ENCODE measurements at places on chromosomes 1 and 21.
A peak's percentile ranks its signal among the peaks of the same experiment; 100 is the strongest.

DNA sequence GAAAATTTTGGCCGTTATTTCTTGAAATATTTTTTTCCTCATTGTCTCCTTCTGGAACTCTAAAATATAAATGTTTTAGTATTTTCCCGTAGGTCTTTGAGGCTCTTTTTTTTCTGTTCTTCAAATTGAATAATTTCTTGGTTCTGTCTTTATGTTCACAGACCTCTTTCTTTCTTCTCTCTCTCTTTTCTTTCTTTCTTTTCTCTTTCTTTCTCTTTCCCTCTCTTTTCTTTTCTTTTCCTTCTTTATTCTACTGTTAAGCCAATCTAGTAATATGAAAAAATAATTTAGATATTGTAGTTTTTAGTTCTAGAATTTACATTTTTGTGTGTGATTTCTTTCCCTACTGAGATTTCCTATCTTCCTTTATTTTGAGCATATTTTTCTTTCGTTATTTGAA lies 30.1 kb downstream of the CLIC4 start:
- no peak for ATAC-seq

DNA sequence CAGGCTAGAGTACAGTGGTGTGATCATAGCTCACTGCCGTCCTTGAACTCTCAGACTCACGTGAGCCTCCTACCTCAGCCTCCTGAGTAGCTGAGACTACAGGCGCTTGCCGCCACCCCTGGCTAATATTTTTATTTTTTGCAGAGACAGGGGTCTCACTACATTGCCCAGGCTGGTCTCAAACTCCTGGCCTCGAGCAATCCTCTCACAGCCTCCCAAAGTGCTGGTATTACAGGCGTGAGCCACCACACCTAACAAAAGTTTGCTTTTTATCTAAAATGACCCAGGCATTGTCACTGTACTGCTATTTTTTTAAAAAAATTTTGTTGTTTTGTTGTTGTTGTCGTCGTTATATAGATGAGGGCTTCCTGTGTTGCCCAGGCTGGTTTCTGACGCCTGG lies 46.4 kb downstream of the CAPN2 start:
- no peak for ATAC-seq

DNA sequence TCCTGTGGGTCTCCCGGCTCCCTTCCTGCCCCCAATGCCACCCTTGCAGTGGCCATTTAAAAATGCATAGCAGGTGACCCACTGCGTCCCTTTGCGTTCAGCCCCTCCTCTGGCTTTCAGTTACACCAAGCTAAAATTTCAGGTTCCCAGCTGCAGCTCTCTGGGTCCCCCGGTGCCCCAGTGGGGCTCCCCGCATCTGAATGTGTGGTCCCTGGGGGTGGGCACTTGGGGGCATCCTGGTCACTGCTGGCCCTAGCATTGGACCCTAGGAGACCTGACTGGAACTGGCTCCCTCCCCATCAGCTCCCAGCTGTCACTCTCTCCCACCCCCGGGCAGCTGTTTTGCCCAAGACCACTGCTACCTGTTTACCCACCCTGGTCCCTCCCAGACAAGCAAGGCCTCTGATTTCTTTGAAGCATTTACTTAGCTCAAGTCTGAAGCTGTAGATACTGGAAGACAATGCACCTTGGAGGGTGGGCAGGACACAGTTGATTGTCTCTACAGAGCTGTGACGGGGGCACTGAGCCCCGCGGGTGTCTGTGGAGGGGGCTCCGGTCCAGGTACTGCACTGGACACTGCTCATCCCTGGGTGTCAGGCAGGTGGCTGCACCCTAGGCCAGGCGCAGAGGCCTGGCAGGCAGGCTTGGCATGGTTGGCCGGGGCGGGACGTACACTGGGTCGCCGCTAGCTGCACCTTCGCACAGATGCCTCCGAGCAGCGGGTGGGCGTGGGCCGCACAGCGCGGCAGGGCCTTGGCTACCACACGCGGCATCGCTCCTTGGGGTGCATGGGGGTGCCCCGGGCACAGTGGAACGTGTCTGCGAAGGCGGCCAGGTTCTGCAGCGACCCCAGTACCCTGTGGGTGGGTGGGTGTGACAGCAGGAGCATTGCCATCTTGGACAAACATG lies 3.9 kb downstream of the PRXL2B start:
- no peak for ATAC-seq

- ATAC-seq = no peak
Observed at GRCh38 chr1:224454402-224455055, 19.9 kb upstream of the WDR26 start.

- ATAC-seq = no peak
Observed at GRCh38 chr1:2946291-2946690, 75.0 kb upstream of the ACTRT2 start.

DNA sequence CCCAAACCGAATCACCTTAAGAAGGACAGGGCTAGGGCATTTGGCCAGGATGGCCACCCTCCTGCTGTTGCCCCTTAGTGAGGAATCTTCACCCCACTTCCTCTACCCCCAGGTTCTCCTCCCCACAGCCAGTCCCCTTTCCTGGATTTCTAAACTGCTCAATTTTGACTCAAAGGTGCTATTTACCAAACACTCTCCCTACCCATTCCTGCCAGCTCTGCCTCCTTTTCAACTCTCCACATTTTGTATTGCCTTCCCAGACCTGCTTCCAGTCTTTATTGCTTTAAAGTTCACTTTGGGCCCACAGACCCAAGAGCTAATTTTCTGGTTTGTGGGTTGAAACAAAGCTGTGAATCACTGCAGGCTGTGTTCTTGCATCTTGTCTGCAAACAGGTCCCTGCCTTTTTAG lies 3.6 kb downstream of the BTG2 start:
- ATAC-seq = no peak

DNA sequence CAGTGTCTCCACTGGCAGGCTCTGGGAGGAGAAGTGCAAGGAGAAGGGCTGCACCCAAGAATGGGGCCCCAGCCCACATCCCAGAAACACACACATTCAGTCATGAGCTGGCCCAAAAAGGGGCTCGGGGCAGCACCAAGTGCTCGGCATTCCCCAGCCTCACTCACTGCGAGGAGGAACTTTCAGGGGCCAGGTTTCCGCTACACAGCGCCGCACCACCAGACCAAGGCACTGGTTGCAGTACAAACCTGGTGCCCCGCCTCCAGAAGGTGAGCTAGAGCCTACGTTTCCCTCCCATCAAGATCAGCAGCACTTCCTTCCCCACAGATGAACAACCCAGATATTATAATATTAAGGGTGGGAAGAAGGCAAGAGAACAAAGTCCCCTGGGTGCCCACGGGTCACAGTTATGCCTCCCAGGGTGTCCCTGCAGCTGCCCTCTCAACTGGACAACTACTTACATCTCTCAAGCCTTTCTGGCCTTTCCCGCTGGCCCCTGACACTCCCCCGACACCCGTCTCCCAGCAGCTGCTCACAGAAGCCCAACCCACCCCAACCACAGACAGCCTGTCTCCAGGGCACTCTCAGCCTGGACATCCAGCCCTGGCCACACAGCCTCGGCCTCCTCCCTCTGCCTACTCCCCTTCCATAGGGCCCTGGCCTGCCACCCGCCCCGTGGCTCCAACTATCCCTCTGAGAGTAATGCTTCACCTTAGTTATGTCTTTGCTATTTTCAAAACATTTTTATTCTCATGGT lies 3.8 kb downstream of the PBXIP1 start:
- no peak for ATAC-seq

DNA sequence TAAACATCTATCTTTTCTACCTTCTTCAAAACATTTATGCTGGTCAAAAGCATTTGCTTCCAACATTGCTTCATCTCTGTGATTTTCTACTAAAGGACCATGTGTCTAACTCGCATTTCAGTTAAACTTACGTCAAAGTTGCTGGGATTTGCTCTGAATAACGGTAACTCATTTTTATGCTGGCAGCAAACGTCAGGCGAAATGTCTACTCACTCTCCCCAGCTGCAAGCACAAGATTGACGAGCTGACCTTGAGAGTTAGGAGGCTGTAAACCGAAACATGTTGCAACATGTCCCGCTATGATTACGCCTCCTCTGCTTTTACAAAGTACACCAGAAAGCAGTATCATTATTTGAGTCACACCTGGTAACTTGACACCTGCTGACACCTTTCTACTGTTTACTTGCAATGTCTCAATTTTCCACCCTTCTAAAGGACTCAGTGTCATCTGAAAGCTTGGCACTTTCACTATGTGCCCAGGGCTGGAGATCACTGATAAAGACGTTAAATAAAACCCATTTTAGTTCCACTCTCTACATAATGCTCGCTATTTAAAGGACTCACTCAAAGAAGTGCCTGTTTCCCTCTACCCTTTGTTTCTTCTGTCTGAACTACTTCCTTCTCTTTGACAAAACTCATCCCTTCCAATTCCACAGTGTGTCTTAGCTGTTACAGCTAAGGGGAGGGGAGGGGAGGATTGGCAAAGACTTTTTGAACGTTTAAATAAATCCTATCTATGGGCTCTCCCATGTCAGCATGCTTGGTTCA lies 111.9 kb downstream of the PTPN14 start:
- no peak for ATAC-seq

- ATAC-seq = no peak
Observed at GRCh38 chr1:221240690-221241089, 361.4 kb downstream of the HLX start.

GRCh38 chr1:92583821-92584760 lies 97.4 kb upstream of the GFI1 start:
- peak; percentile 62 for ATAC-seq

DNA sequence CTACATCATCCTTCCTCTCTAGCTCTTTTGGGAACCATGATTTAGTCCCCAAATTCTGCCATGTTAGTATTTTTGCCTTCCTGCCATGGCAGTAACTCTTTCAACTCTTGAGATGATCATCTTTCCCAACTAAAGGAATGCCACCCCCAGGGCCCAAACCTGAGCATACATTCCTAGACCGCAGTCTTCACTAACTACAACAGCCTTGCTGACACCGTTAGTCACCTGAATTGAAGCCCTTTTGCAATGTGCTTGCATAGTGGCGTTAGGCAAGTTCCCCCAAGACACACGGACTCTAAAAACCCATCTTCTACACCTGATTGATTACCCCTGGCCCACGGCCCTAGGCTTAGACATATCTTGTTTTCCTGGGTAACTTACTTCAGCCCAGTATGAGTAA lies 16.4 kb upstream of the YTHDF2 start:
- ATAC-seq = no peak

DNA sequence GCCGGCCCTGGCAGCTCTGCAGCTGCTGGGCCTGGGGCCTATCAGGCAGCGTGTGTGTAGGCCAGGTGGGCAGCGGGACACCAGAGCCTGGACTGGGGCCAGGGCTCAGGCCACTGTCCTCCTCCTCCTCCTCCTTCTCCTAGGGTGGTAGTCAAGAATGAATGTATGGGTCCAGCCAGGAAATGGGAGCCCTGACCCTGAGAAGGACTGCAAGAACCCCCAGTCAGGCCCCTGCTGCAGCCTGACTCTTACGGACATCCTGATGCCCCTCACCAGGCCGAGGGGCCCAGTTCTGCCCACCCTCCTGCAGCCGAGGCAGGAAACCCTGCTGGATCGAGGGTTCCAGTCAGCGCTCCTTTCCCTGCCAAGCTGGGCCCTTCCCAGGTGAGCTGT lies 3.5 kb downstream of the SLFNL1 start:
- ATAC-seq = no peak

GRCh38 chr21:29228306-29228705 lies 70.4 kb upstream of the BACH1 start:
- no peak for ATAC-seq

- no peak for ATAC-seq
Observed at GRCh38 chr21:18677632-18678031, 274.0 kb upstream of the TMPRSS15 start.

DNA sequence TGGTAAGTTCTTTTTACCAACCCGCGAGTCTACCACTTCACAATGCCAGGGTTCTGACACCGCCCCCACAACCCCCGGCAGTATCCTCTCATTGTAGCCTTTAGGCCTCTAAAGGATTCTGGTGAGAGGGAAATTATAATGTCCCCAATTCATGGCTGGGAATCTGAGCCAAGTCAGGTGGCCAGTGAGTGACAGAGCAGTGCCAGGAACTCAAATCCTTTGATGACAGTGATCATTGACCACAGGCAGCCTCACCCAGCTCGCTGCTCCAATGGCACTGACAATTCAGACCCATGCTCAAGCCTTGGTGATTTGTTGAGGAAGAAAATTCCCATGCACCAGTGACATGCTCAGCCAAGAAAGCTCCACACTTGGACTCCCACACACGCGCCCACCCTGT lies 63.4 kb upstream of the CSF1 start:
- no peak for ATAC-seq

GRCh38 chr1:243940451-243940850 lies 90.4 kb upstream of the AKT3 start:
- ATAC-seq = no peak

GRCh38 chr1:232776526-232777106 lies 28.6 kb upstream of the MAP10 start:
- no peak for ATAC-seq

- no peak for ATAC-seq
Observed at GRCh38 chr1:153882296-153882912, 40.4 kb downstream of the GATAD2B start.

DNA sequence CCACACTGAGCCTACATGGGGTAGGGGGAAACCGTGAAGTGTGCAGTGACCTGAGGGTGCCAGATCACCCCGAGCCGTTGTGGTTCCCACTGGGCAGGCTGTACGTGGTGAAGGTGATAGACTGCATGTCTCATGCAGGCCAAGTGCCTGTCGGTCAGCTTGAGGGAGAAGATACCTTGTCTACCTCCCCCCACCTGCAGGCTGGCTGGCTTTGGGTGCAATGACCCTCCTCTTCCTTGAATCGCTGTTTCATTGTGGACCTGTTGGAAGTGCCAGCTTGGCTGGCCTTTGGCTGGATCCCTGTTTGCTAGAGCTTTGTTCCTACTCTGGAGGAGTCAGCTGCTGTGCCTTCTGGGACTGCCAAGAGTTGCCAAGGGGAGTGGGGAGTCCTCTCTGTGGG lies 92.5 kb downstream of the GALNT2 start:
- no peak for ATAC-seq

- ATAC-seq = no peak
Observed at GRCh38 chr1:207417076-207417475, 37.1 kb upstream of the CR2 start.

- no peak for ATAC-seq
Observed at GRCh38 chr1:29786791-29787732, 550.7 kb downstream of the PTPRU start.

- ATAC-seq = no peak
Observed at GRCh38 chr21:33169359-33169758, 60.4 kb upstream of the IFNAR2 start.

- ATAC-seq = no peak
Observed at GRCh38 chr1:7284839-7285435, 486.2 kb upstream of the VAMP3 start.

- ATAC-seq = peak; percentile 16
Observed at GRCh38 chr1:235105051-235106043, 23.3 kb downstream of the TOMM20 start.

GRCh38 chr1:89563957-89564604 lies 39.5 kb downstream of the LRRC8B start:
- peak; percentile 98 for ATAC-seq
